ENCODE measurements at places on chromosomes 2 and 18.
A peak's percentile ranks its signal among the peaks of the same experiment; 100 is the strongest.

- no peak for DNase-seq
These were observed 15.4 kb downstream of the PPIG start for GRCh38 chr2:169599568-169599967.

DNA sequence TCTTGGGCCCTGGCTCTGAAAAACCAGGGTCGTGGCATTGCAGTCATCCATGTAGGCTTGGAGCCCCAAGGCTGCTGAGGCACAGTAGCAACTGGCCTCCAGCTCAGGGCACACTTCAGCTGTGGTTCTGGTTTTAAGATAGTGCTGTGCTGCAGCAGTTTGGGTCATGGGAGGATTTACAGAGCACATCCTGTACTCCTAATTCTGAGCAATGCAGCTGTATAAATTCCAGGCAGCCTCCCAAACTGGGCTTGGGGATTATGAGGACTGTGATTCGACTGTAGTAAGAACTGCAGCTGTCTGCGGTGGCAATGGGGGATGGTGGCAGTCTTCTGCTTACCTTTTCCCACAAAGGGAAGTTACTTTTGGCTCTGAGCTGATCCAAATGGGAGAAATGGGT is 536.3 kb upstream of the GCFC2 start:
- no peak for DNase-seq

GRCh38 chr2:145095641-145096435 is 575.9 kb upstream of the ZEB2 start:
- DNase-seq: no peak

GRCh38 chr2:1516798-1517060 is 103.5 kb downstream of the TPO start:
- DNase-seq: no peak

- DNase-seq: no peak
These were observed 563 bp upstream of the GMCL1 start for GRCh38 chr2:69828938-69829255.

GRCh38 chr18:42113529-42114191 is 158.6 kb downstream of the PIK3C3 start:
- peak; percentile 2 for DNase-seq

GRCh38 chr2:136905779-136906178 is 140.4 kb downstream of the THSD7B start:
- DNase-seq: no peak

- no peak for DNase-seq
These were observed 168.4 kb upstream of the HAAO start for GRCh38 chr2:42960842-42961180.

- DNase-seq: no peak
These were observed 159.3 kb downstream of the CYRIA start for GRCh38 chr2:16506366-16506765.

DNA sequence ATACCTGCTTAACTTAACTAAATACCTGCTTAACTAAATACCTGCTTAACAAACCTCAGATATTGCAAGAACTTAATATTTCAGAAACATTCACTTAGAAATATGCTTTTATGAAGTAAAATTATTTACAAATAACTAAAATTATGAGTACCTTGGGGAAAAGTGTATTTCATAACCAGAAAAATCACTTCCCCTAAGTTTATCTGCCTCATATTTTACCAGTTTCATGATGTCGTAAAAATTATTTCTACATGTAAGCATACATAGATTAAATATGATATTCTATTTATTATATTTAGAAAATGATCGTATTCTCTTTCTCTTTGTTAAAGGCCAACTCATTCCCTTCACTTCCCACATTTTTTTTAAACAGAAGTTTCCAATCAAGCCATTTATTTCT is 41.5 kb upstream of the DSC1 start:
- no peak for DNase-seq

DNA sequence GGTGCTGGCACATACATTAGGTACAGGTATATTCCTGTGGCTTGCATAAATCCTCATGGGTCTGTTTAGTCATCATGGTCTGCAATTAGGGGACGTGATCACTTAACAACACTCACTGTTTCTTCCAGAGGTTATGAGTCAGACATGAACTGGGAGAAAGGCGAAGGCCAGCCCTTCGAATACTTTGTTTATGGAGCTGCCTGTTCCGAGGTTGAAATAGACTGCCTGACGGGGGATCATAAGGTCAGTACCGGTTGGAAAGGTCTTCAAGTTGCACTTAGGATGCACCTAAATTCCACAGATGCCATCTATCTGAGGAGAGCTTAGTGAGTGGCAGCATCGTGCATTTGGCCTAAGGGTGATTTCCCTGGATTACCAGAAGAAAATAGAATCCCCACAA is 76.9 kb downstream of the AOX1 start:
- DNase-seq: no peak
